ENCODE measurements at places on chromosomes 7 and 10.

DNA sequence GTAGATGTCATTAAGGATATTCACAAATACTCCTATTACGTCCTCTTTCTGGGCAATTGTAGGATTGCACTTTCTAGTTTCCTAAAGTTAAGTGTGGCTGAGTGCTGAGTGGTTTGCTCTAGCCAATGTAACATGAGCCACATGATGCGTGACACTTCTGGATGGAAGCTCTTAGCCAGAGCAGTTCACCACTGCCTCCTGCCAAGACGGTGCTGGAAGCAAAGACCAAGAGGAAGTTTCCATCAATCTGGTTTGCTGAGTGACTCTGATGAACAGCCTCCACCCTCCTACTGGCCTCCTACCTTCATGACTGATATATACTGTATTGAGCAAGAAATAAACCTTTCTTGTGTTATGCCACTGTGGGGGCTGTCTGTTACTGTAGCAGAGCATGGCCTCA lies 318.1 kb downstream of the KCNMA1 start:
- DNase-seq: no peak

GRCh38 chr10:34407324-34407805 lies 407.7 kb downstream of the PARD3 start:
- DNase-seq: no peak

GRCh38 chr7:63038987-63039386 lies 959.7 kb upstream of the ZNF722 start:
- no peak for DNase-seq

DNA sequence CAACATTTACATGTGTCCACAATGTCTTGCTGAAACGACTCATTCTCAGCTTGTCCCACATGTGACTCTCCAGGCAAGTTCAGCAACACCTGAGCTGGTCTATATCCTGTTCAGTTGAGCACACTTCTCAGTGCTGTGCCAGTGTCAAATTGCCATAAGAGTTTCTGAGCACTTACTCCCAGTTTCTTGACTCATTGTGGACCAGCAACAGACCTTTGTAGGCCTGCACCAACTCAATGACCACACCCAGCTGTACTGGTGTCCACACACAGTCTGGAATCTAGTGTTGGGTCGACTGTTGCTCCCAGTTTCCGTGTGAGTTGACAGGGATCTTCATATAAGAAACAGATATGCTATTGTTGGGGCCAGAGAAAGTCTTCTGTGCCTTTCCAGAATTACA lies 88.0 kb downstream of the PTPN20 start:
- no peak for DNase-seq

GRCh38 chr7:36650320-36650719 lies 74.0 kb downstream of the AOAH start:
- DNase-seq: no peak

GRCh38 chr7:80014511-80014910 lies 120.1 kb upstream of the GNAI1 start:
- no peak for DNase-seq

GRCh38 chr10:31051703-31052102 lies 20.0 kb upstream of the ZNF438 start:
- DNase-seq: no peak

- DNase-seq: no peak
Observed at GRCh38 chr7:108863227-108863848, 293.7 kb downstream of the DNAJB9 start.

DNA sequence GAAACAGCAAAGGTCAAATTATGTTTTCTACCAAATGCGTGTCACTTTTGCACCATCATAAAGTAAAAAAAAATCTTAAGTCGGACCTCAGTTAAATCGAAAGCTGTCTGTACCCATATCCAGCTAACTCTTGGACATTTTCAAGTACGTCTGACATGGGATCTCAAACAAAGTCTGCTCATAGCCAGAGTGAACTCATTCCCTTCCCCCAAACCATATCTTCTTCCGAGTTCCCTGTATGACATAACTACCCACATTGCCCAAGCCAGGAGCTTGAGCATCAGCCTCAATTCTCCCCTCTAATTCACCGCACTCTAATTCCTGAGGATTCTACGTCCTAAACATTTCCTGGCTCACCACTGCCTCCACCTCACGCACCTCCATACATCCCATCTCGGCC lies 44.8 kb upstream of the TARP start:
- no peak for DNase-seq

DNA sequence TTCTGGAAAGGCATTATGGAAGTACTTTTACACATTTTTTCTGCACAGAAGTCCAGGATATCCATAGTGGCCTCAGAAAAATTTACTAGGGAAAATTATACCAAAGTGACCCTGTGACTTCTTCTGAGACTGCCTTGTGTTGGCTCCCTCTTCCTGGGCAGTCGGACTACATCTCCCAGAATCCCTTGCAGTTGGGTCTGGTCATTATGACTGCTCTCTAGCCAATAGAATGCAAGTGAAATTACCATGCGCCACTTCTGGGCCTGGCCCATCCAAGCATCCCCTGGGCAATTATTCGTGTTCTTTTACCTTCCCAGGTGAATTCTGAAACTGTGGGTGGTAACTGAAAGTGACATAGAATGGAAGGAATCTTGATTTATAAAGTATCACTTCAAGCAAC lies 430.9 kb downstream of the ACTR3B start:
- DNase-seq: no peak

All from activated CD4-positive, alpha-beta T cell treated with anti-CD3 and anti-CD28 coated beads for 1 hour (primary cell).